ENCODE measurements at places on chromosomes 11 and 22.

DNA sequence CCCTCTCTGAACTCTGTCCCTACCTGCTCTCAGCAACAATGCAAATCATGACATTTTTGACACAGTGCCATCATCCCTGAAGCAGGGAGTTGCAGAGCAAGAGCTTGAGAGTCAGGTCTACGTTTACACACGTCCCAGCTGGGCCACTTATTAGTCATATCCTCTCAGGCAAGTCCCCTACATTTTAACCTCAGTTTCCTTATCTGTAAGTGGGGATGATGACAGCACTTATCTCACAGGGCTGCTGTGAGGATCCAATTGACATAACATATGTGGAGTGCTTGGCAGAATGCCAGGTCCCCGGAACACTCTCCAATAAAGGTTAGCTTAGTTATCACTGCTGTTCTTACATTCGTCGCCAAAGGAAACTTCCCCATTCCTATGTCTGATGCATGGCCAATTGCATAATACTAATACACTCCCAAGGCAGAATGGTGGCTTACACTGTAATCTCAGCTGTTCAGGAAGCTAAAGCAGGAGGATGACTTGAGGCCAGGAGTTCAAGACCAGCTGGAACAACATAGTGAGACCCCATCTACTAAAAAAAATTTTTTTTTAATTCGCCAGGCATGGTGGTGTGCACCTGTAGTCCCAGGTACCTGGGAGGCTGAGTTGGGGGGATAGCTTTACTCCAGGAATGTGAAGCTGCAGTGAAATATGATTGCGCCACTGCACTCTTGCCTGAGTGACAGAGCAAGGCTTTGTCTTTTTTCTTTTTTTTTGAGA, 16.6 kb downstream of the ASCC2 start:
- DNase-seq: peak; percentile 87

DNA sequence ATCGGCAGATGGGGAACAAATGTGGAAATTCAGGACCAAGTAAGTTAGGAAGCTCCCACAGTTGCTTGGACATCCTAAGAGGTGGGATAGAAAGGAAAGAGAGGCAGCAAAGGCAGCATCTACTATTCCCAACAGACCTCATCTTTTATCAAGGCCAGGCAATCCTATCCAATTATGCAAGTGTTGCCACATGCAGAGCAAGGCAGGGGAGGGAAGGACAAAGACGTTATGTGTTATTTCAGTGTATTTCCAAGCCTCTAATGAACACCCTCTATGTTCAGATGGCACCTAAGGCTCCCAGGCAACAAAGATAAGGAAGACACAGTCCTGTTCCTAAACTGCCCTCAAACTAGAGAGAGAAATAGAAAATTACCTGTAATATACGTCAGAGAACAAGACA, 9.2 kb downstream of the TIGD3 start:
- DNase-seq: no peak

- DNase-seq: no peak
These were observed 820.4 kb downstream of the LUZP2 start for GRCh38 chr11:25317216-25317615.

DNA sequence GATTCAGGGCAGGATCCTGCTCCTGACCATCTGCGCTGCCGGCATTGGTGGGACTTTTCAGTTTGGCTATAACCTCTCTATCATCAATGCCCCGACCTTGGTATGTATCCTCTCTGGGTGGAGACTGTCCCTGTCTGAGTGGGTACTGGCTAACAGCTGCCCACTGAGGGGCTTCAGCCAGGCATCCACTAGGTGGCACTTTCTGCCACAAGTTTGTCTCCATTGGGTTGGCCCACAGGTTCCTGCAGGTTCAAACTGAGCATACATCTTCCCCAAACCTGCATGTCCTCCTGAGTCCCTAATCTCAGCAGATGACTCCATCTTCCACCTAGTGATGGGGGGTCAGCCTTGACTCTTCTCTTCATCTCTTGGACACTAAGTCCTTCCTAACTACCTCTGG, 4.4 kb downstream of the SLC2A11 start:
- peak; percentile 47 for DNase-seq

DNA sequence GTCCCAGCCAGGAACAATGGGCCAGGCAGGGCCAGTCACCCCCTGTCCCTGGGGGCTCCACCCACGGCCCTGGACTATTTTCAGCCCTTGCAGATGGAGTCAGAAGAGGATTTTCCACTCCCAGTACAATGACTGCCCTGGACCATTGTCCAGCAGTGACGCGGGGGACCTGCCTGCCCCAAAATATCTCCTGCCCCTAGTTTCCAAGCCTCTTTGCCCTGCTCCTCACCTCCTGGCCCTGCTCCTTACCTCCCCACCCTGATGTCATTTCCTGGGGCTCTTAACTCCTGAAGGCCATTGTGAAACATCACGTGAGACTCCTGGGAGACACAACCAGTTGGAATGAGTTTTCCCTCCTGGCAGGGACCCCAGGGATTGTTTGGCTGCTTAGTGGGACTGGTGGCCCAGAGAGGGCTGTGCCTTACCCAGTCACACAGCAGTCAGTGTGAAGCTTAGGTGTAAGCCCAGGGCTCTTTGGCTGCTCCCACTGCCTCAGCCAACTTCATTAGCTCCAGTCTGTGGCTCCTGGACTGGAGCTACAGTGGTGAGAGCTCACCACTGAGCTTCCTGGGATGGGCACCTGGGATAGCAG, 22.2 kb downstream of the P2RY2 start:
- no peak for DNase-seq

- DNase-seq: no peak
These were observed 110.4 kb upstream of the TIMP3 start for GRCh38 chr22:32691101-32691500.

GRCh38 chr22:38696606-38697424, 3.9 kb downstream of the JOSD1 start:
- peak; percentile 76 for DNase-seq

DNA sequence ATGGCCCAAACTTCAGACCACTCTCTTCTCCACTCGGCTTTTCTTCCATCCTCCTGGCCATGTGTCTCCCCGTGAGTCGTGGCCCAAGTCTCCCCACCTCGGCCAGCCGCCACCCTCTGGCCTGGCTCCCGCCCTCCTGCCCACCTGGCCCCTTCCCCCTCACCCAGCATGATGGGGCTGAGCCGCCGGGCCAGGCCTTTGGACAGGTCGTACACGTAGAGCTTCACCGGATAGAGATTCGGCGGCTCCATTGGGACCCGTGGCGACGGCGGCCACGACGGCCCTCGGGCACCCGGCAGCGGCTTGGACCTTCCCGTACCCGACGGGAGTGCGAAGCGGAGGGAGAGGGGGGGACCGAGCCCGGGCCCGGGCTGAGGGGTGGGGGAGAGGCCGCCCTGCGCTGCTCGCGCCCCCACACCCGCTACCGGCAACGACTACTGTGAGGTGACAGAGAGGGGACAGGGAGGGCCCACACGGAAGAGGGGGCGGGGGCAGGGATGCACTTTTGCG, at the start of gene DESI1:
Gene DESI1, minus strand, starts transcription at position 455 of the 510 bp plus-strand sequence. Its CDS starts 204 bp downstream, at position 251.
- DNase-seq: no peak

DNA sequence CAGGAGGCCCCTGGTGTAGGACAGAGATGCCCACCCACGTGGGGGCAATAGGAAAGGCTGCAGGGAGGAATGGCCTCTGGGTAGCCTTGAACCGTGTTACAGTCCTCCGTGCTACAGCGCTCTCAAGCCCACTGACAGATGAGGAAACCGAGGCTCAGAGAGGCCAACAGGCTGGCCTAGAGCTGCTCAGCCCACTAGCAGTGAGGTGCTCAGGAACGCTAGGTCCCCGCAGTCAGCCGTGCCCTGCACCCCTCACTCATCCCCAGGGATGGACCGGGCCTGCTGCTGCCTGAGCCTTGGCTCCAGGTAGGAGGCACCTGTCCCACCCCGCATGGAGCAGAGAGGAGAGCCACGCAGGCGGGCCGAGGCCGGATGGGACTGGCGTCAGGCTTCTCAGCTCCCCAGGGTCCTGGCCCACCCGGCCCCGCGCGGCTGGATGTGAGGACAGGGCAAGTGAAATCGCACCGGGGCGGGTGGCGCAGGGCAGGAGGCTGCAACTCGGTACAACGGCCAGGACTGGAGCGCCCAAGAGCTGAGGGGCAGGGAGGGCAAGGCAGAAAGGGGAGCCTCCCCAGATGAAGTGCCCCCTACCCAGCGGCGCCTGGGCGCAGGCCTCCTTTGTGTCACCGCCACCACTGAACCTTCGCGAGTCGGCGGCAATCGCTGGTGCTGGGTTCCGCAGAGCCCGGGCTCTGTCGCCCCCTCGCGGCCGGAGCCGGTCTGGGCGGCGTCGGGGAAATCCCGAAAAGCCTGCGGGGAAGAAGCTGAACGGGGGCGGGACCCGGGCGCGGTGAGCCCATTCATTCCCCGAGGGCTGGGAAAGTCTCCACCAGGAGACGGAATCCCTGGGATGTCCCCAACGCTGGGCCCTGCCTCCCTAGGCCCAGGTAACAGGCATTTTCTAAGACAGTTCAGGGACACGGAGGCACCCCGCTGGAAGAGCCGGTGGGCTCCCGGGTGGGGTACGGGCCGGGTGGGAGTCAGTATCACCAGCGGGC, 8.4 kb upstream of the SLC2A11 start:
- DNase-seq: peak; percentile 85

DNA sequence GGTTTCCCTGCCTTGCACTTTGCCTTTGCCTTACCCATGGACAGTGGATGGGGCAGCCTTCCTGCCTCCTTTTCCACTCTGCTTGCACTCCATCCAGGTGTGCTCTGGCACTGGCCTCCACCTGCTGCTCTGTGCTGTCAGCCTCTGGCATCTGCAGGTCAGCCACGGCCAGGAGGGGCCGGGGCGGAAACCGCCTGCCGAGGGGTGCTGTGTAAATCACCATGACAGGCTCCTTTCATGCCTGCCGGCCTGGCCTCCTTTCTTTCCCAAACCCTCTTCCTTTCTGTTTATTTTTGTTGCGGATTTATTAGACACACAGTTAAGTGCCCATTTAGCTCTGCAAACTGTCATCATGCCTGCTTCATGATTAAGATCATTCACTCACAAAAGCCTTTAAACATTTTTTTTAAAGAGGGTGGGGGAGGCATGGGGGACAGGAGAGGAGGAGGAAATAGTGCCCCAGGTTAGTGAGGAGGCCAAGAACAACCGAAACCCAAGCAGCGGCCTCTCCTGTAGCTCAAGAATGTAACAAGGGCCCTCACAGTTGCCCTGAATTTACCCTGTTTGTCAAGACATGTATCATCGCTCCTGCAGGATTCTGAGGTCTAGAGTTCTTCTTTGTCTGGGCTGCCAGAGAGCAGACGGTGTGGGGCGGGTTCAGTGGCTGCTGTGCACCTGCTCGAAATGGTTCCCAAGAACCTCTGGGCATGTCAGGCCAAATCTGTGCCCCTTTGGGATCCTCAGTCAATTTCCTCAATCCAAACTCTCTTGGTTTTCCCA, 83.3 kb downstream of the BARX2 start:
- no peak for DNase-seq

GRCh38 chr11:65672982-65673381, 10.3 kb upstream of the RELA start:
- DNase-seq: no peak

GRCh38 chr11:115360186-115360824, 143.9 kb downstream of the CADM1 start:
- DNase-seq: no peak

DNA sequence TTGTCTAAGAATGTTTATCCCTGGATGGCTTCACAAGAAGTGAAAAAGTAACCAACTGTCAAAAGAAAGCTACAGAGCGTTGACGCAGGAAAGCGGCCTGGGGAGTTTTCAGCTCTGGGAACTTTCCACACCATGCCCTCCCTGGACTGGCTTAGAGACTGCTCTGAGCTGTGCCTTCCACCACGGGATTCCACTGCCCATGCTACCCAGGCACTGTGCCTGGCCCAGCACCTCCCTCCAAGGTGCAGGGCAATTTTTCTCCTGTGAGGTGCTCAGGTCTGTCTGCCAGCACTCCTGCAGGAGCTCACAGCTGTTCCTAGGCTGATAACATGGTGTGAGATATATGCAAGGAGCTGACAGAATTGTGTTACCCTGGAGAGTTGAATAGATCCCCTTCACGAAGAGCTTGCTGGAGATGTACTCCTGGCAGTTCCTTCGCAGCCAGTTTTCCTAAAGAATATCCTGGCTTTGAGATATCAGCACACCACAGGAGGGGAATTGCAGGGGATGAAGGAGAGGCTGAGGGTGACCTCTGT, 258.3 kb upstream of the B3GAT1 start:
- DNase-seq: no peak

- DNase-seq: no peak
These were observed 12.8 kb upstream of the ST14 start for GRCh38 chr11:130146796-130147195.

DNA sequence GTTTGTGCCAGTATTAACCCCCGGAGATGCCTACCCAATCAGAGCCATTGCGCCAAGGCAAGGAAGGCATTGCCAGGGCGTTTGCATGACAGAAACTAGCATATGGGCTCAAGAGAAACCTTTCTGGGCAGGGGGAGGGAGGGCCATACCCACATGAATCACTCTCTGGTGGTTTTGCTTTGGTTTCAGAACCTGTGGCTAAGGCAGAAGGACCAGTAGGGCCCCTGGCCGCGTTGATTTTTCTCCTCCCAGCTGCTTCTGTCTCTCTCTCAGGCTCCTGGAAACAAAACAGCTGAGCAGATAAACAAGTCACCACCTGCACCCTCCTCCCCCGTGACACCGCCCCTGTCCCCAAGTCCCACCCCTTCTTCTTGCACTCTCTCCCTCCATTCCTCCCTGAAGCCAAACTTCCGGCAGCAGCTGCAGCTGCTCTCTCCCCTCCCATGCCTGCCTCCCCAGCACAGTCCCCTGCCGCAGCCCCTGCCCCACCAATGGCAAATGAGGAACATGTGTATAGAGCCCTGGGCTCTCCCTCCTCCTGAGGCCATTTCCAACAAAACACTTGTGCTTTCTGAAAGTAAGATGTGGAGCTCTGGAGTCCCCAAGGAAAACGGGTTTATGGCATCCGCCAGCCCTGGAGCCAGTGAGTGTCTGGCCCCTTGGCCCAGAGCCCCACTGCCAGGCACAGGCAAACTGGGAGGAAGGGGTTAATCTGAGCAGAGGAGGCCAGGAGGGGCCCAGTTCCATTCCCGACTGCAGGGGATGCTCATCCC, 39.0 kb upstream of the ADA2 start:
- peak; percentile 89 for DNase-seq

DNA sequence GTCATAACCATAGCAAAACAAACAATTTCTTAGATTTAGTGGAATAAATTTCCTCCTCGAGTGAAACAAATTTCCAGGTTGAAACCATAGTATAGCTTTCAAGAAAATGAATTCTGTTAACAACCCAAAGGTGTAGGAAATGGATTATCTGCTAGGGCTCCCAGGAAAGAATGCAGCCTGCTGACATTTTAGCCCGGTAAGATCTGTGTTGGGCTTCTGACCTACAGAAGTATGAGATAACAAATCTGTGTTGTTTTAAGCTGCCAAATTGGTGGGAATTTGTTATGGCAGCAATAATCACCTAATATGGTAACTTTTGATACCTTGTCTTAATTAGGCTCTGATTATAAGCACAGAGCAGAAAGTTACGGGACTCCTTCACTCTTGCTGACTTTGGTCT, 32.0 kb upstream of the OR6M1 start:
- no peak for DNase-seq

- DNase-seq: no peak
These were observed 41.9 kb downstream of the LRP5 start for GRCh38 chr11:68354148-68354872.

GRCh38 chr11:113373306-113373705, 14.3 kb upstream of the ANKK1 start:
- no peak for DNase-seq

GRCh38 chr11:45537614-45538013, 127.8 kb downstream of the CHST1 start:
- DNase-seq: no peak

GRCh38 chr11:28659716-28660348, 551.6 kb downstream of the METTL15 start:
- no peak for DNase-seq

GRCh38 chr11:16763746-16764145, 25.3 kb downstream of the C11orf58 start:
- DNase-seq: no peak

All from activated CD4-positive, alpha-beta T cell treated with anti-CD3 and anti-CD28 coated beads, Interleukin-2, Interleukin-4, amounts not matched to agents 100 ng/mL and 50 ng/mL, durations not matched to agents 16 hours and 8 hours (primary cell).